Right ventricle myocardium superior (tissue), 1 donor: ENCODE measurements at places on chromosomes 1 and 21. TPM values are rescaled to one million over a fixed set of nuclear protein-coding genes. Genes with fewer than 3 reads are reported as not detected.

DNA sequence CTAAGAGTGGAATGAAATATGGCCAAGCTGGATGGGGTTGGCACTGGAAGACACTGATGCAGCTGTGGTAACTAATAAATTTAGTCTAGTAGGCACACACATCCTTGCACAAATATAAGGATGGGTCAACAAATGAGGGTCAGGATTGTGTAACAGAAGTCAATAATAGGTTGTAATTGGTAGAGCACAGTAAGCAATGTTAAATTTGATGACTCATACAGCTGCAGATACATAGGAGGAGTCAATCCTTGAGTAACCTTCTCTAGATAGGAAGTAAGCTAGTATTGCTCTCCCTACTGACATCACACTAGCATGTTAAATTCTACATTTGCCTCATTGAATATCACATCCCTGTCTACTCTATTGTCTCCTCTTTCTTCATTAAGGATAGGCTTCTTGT, 332.1 kb downstream of the PTPRC start:
- no peak for DNase-seq

DNA sequence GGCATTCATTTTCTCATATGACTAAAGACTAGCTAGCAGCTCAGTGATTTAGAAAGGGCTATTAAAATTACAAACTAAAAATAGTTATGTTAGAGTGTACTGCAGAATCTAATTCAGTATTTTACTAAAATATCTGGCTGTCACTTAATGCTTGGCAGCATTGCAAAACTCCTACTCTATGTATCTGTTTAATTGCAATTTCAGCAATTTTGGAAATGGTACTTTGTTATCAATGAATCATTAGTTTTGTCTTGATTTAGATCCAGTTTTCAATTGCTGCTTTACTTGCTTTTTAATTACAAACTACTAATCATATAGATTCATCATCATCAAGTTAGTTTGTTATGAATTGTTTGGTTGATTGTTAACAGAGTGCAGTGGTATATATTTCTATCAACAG, 19.2 kb downstream of the C1orf87 start:
- no peak for DNase-seq

DNA sequence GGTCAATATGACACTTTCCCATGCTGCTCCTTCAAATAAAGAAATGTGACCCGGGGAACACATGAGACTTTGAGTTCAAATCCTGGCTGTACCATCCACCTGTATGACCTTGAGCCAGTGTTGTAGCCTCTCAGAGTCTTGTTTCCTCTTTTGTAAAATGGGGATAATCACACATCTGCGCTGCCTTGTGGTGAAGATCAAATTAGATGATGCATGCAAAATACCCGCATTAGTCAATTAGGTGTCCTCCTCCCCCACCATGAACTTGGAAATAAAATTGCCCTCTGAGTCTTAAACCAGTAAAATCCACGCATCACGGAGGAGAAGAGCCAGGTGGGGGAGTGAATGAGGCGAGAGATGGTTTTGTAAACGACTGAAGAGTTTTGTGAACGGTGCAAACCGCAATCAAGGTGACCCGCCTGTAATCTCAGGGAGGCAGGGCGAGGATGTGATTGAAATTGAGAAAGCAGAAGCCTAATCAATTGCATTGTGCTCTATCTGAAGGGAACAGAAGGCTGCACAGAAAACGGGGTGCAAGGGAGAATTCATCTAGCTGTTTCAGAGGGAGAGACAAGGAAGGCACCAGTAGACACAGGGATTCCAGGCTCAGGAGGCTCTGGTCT, 5.8 kb upstream of the AHDC1 start:
- DNase-seq: no peak

DNA sequence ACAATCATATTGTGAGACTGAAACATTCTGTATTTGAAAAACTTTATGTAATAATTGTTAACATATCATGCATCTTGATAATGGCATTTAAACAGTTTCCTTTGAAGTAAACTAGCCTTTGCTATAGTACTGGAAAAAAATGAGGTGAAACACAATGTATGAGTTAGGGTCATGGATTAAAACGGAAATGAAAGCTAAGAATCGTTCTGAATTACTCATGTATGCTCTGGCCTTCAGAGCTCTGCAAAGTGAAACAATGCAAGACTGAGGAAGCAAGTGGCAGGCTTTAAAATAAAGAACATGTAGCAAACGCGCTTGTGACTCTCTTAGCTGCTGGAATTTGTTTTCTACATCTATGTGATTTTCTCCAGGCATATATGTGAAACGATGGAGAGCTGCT, 317.1 kb downstream of the DPYD start:
- DNase-seq: no peak

- DNase-seq: no peak
Observed at GRCh38 chr1:41020654-41021053, 871 bp downstream of the SLFNL1 start.

DNA sequence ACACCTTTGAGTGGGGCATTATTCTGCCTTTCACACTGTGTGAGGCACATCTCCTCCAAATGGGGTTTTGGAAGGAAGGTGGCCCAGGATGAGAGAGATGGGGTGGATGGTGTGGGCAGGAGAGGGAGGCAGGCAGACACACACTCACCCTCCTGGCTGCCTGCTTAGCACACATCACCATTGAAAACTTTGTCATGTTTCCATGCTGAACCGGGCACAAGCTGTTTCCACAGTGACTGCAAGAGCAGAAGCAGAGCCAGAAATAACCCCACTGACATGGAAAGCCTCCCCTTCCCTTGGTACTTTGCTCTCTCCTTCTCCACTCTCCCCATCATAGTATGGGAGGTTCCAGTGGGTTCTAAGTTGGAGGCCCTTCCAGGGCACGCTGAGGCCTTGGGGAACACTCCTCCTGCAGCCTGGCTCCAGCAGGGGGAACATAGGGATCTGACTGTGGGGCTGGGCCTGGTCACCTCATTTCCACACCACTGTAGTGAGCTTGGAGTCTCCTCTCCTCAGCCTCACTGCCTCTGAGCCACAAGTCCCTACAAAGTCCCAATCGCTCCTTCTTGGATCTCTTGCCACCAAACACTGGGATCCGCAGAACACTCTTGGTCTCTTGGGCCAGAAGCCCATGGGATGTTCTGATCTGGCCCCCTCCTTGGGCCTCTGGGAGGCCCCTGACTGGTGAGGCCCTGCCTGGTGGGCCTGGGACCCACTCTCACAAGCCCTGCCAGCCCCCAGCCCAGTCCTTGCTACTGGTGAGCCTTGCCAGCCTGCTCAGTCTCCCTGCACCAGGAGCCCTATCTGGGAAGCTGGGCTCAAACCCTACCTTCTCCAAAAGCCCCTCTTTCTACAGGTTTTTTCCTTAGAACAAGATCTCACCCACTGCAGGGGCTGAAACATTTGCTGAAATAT, 163.0 kb upstream of the EDN2 start:
- no peak for DNase-seq

- no peak for DNase-seq
Observed at GRCh38 chr1:53680868-53681267, 58.1 kb downstream of the GLIS1 start.

GRCh38 chr1:64675718-64676345, 69.0 kb upstream of the RAVER2 start:
- no peak for DNase-seq

DNA sequence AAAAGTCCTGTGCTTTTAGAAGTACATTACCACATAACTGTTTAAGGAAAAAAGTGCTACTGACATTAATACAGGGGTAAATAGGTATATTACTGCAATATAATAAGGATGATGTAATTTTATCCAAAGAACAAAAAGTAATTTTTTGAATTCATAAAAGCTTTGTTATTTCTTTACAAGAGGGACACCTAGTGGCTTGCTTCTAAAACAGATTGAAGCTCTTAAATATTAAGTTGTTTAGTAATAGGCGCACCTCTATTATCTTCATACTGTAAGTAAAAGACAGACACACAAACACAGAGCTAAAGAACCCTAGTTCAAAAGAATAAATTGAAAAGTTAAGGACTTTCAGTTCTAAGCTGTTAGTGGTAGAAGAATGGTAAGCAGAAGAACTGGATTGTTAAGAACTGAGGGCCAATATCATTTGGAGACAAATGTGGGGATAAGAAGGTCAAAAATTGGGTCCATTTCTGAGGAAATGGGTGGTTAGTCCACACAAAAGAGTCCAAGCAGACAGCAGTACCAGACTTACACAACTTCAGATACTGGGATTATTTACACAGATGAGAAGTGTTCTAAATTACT, 15.4 kb downstream of the ZNHIT6 start:
- no peak for DNase-seq

DNA sequence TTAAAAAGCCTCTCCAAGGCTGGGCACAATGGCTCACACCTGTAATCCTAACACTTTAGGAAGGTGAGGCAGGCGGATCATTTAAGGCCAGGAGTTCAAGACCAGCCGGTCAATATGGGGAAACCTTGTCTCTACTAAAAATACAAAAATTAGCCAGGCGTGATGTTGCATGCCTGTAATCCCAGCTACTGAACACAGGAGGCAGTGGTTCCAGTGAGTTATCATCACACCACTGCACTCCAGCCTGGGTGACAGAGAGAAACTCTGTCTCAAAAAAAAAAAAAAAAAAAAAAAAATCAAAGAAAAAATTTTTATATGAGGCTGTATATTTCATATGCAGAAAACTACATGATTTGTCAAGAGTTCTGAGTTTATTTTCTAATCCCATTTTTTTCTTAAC, 1107.1 kb upstream of the TMPRSS15 start:
- no peak for DNase-seq

DNA sequence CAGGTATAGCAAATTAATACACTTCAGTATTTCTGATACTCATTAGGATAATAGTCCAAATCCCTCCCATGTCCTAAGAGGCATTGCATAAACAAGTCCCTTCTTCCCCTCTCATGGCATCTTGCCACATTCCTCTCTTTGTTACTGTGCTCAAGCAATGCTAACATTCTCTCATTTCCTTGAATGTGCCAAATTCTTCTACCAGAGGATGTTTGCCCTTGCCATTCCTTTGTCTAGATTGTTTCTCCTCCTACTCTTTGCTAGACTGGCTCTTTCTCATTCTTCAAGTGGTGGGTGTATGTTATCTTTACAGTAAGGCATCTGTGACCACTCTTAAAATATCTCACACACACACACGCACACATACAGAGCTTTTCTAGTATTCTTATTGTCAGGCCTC, 621.0 kb upstream of the CXADR start:
- no peak for DNase-seq

DNA sequence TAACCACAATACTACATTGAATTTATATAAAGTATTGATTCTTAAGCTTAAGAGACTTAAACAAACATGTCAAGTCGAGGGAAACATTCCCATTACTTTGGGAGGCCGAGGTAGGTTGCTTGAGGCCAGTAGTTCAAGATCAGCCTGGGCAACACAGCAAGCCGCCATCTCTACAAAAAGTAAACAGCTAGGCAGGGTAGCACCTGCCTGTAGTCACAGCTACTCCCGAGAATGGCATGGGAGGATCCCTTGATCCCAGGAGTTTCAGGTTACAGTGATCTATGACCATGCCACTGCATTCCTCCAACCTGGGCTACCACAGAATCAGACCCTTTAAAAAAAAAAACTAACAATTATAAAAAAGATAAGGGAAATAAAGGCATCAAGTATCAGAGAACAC, 50.4 kb downstream of the EIF4G3 start:
- DNase-seq: no peak

GRCh38 chr1:93613898-93614297, 67.7 kb downstream of the BCAR3 start:
- peak; percentile 73 for DNase-seq

DNA sequence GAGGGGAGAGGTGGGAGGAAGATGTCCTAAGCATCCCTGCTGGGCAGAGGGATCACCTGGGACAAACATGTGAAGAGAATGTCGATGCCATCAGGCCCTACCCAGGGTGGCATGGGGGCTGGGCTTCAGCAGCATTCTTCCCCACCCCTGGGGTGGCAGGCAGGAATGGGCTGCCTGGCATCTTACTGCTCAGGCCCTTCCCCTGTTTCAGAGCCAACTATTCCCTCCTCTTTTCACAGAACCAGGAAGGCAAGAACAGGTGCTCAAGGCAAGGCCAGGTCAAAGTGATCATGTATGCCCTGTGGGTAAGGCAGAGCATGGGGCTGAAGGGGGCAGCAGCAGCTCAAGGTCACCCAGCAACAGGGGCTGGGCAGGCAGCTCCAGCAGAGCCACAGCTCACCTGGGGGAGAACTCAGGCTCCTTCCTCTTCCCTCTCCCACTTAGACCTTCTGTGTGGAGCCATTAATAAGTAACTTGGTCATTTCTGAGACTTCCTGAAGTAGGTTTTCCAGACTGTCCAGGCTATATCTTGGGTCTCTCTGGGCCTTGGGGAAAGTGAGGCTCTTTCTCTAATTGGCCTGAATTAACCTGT, 56.4 kb downstream of the ELK4 start:
- no peak for DNase-seq

DNA sequence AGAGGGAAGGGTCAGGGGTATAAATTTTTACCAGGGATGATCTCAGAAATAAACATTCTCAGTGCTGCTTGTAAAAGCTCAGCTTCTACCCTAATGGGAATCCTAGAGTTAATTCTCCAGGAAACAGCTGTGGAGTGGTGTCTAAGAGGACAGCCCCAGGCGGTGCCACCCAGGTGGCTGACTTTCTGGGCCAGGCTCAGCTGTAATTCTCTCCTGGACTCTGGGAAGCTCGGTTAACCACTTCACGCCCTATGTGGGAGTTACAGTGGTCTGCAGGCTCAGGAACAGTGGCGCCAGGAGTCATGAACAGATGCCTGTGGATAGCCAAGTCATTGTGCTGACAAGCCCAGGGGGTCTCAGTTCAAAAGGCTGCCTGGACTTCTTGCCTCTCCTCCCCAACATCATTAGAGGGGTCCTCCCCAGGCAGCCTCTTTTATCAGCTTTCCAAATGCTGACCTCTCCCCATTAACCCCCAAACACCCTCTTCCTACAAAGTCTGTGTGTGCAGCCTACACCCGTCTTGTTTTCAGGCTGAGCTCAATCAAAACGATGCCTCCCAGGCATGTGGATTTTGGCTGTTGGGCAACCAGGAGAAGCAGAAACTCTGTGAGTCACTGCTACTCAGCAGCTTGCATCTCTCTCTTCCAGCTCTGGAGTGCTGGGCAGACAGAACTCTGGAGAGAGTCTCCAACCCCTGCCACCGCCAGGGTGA, 1.2 kb downstream of the HHIPL2 start:
- no peak for DNase-seq

GRCh38 chr1:247270003-247270402, 14.1 kb downstream of the VN1R5 start:
- no peak for DNase-seq

- DNase-seq: no peak
Observed at GRCh38 chr1:168607872-168608428, 31.5 kb downstream of the XCL1 start.

Gene CHRM3
- total RNA-seq: 0.38 TPM

Gene DNAJB4
- 99.0 TPM for total RNA-seq

Gene GPR37L1
- 0.05 TPM for total RNA-seq

Gene LCE1E
- total RNA-seq: not detected

Gene WLS
- 93.2 TPM for total RNA-seq

Gene TCHHL1
- total RNA-seq: not detected

Gene CASP9
- 13.6 TPM for total RNA-seq

Gene TMEM53
- 8.1 TPM for total RNA-seq

Gene AKIRIN1
- total RNA-seq: 56.8 TPM

Gene AMPD1
- total RNA-seq: not detected
